Fibroblast of skin of back (primary cell): ENCODE measurements at places on chromosomes 1 and 21.
A peak's percentile ranks its signal among the peaks of the same experiment; 100 is the strongest.

DNA sequence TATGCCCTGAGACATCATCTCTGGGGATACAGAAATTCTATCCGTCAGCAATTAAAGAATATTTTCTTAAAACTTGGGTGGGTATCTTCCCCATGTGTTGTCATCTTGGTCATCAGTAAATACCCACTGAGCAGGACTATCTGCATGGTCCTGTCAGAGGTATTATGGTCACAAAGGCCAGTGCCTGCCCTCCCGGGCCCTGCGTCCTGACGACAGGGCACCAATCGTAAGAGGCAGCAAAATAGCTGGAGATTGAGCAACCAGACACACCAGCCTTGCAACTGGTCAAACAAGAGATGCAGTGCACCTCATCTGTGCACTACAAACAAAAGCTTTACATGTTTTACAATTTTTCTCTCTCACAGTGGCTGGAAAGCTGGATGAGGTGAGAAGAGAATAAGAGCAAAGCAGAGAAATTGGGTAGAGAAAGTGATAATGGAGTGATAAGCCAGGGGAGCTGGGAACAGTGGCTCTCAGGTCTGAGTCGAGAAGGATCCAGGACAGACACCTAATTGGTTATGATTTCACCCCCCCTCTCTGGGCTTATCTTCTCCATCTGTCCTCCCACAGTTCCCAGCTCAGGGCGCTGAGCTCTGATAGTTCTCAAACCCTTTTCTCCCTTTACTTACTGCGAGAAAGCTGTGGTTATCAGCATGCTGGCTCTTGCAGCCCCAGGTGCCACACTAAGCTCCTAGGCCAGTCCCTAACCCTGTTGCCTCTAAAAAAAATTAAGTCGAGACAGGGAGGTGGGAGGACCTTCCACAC, 8.8 kb upstream of the SRP9 start:
- no peak for DNase-seq

- DNase-seq, result no peak
These were observed 49.7 kb upstream of the ACTRT2 start for GRCh38 chr1:2971609-2972008.

- DNase-seq, result no peak
These were observed 20.6 kb downstream of the MKNK1 start for GRCh38 chr1:46583494-46583893.

DNA sequence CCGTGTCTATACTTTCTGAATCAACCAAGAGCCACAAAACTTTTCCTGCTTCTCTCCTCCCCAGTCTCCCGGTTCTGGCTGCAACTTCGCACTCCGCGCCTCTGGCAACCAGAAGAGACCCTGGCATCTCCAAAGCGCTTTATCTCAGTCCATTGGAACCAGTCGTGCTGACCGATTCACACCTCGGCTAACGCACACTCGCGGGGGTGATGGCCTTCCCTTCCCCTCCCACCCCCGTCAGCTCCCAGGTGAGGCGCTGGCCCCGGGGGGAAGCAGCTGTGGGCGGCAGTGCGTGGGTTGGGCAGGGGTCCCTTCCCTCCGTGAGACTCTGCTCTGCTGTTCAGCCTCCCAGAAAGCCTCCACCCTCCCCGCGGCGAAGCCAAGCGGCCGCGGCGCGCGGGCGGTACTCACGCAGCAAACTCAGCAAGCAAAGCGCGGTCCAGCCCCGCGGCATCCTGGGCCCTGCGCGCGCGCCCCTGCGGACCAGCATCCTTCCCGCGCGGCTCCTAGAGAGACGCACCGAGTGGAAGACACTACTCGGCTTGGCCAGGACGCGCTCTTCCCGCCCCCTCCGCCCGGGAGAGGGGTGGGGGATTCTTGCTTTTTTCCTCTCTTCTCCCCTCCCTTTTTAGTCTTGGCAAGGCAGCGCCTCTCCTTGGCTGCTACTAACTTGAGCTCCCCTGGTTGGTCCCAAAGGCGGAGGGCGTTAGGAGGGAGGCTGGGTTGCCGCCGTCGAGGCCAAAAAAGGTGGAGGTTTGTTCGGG, at the start of gene CD34:
Gene CD34 (minus strand): TSS at position 535 of the 764 bp plus-strand sequence. CDS start 45 bp downstream, at position 490.
- DNase-seq, result peak; percentile 17

GRCh38 chr1:47521034-47521881, 83.4 kb downstream of the FOXD2 start:
- peak; percentile 71 for DNase-seq

- DNase-seq, result no peak
These were observed 44.5 kb upstream of the WARS2 start for GRCh38 chr1:119184972-119185371.

DNA sequence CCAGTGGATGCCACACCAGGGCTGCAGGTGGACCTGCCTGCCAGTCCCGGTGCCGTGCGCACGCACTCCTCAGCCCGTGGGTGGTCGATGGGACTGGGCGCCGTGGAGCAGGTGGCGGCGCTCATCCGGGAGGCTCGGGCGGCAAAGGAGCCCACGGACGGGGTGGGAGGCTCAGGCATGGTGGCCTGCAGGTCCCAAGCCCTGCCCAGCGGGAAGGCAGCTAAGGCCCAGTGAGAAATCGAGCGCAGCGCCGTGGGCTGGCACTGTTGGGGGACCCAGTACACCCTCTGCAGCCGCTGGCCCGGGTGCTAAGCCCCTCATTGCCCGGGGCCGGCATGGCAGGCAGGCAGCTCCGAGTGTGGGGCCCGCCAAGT, 1171.8 kb upstream of the B3GALT2 start:
- DNase-seq, result no peak

GRCh38 chr1:174692313-174692712, 244.5 kb downstream of the GPR52 start:
- DNase-seq, result peak; percentile 46

GRCh38 chr1:117567435-117567834, 38.4 kb upstream of the TENT5C start:
- DNase-seq, result no peak

GRCh38 chr21:38816400-38816977, 10.8 kb downstream of the ETS2 start:
- no peak for DNase-seq

- DNase-seq, result no peak
These were observed 146.4 kb downstream of the LRIG2 start for GRCh38 chr1:113219377-113219776.

GRCh38 chr1:221440658-221441057, 301.2 kb downstream of the DUSP10 start:
- peak; percentile 36 for DNase-seq

DNA sequence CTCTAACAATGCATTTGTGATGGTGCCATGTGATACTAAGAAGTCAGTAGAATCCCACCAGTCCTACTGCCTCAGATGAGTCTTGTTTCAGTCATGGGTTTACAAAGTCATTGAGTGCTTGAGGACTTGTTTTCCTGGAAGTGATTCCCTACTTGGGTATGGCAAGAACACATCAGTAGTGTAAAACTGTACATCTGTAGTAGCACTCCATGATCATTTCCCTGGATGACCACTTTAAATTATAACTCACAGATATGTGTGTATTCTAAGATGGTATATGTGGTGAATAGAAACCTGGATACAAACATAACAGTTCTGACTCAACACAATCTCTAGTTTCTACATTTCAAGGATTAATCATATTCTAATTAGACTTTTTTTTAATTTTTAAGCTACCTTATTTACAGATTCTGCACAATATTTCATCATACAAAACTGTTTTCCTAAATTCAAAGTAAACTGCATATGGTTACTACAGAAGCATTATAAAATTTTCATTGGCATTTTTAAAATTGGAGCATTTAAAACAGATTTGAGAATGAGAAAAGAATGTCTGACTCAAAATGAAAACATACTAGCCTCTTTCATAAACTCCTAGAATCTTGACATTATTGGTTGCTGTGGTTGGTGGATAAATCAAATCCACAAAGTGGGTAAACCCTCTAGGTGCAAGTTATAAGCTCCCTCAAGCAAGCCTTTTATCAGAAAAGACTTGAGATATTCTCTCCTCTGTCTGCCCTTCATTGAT, 6.8 kb upstream of the PSMG1 start:
- peak; percentile 82 for DNase-seq

GRCh38 chr1:117388328-117388727, 21.1 kb downstream of the MAN1A2 start:
- no peak for DNase-seq

DNA sequence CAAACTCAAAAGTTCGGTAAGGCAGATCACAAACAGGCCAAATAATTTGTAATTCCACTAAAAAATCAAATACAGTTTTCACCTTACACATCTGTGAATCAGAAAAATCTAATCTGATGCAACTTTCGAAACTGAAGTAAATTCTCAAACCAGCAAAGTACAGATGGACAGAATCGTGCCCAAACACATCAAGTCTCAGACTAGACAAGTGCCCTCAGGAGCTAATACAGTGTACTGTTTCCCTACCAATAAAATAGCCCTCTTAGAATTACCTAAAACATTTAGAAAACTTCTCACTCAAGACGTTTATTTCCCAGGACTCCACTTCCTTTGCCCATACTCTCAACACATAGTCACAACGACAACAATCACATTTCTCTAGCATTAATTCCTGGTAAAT, 134.2 kb downstream of the SMYD2 start:
- no peak for DNase-seq

DNA sequence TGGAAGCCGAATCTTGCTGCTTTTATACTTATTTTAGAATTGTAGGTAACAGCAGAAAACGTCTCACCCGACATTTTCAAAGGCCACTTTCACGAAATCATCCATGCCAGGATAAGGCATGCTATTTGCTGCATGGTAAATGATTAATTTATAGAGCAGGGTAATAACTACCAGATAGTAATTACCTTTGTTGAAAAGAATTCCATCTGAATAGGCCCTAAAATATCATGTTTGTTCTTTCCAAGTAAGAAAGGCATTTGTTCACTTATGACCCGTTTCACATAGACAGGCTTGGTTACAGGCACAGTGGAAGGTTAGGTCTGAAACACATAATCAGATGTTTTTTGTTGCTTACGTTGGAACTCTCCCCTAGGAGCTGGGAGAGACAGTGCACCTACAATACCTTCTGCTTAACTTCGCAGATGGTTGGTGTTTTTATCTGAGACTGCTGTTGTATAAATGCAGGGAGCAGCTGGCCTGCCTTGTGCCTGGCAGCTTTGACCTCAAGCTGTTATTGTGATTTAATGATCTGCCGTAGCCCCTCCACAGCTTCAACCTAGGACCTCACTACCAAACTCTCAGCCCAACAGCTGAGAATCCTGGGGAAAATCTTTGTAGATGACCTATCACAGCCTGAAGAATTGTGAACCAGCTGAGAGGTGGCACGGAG, 1.6 kb downstream of the SLC44A3 start:
- no peak for DNase-seq

DNA sequence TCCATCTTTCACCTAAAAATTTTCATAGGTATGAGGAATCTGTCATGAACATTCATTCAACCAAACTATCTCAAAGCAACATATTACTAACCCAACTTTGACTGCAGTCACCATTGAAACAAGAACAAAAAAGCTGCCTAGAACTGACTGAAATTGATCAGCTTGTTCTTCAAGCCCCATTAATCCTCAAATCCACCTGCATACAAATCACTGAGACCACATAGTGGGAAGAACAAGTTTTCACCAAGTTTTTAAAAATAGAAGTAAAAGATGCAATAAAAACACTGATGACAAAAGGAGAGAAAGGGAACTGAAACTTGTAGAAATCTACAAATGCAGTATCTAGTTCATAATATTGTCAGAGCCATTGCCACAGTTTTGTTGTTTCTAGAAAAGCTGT, 6.1 kb downstream of the SORT1 start:
- DNase-seq, result no peak

DNA sequence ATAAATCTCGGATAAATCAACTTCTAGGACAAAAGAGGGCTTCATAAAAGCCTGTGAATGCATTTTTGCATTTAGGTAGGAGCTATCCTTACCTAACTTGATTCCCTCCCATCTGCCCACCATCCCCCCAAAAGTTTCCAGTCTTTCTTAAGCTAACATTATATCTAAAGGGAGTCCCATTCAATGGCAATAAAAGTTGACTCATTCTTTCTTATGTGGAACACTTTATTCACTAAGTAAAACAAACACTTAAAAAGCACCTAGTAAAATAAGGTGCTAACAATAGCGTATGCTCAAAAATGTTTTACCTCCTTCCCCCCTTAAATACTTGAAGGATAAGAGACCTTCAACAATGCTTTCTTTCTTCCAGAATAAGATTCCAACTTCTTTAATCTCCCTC, 83.8 kb downstream of the GON4L start:
- DNase-seq, result no peak

DNA sequence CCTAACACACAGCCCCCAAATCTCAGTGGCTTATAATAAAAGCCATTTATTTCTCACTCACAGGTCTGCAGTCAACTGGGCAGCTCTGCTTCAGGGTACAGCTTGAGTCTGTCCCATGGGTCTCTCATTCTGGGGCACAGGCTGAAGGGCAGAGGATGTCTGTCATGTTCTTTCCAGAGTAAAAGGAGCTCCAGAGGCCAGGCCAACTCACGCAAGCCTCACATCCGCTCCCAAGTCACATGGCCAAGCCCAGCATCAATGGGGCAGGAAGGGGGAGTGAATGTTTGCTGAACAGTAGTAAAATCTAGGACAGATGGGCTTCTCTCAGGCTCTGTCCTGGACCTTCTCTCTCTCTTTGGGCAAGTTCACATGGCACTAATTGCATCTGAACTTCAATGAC, 7.1 kb upstream of the SSBP3 start:
- DNase-seq, result peak; percentile 79

GRCh38 chr1:155120253-155120652, 7.4 kb upstream of the EFNA1 start:
- no peak for DNase-seq

DNA sequence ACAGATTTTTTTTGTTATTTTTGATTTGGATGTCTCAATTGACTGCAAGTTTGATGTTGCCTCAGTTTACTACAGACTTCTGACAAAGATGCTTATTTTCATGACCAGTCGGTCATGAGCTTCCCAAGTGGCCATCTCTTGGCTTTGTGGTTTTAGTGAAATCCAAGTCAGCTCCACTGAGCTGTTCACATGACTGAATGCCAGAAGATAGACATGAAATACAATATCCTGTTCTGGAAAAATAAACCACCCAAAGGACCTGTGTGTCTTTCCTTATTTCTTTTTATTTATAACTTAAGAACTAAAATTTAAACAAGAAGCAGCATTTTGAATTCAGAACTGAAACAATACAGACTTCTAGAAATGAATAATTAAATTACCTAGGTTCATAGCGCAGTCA, 89.3 kb downstream of the HMCN1 start:
- DNase-seq, result peak; percentile 53

GRCh38 chr1:156372265-156372586, 3.2 kb downstream of the RHBG start:
- DNase-seq, result no peak

- DNase-seq, result no peak
These were observed 175.4 kb upstream of the EDN2 start for GRCh38 chr1:41659903-41660302.

DNA sequence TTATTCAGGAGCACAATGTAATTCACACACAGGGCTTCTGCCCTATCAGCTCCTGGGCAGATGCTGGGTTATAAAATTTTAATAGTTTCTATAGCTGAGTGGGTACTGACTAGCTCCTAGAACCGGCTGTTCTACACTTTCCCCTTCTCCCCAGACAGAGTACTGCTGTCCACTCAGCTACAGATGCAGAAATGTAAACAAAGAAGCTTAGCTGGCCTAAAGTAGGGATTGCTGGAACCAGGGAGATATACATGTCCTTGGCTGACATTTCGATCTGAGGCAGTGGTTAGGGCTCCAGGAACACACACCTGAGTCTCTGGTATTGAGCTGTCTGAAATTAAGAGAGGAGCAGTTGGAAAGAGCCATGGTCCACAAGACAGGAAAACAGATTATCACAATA, 211.5 kb upstream of the USP24 start:
- no peak for DNase-seq

GRCh38 chr1:55896210-55896609, 681.0 kb upstream of the USP24 start:
- DNase-seq, result no peak

GRCh38 chr1:169027607-169028320, 78.7 kb upstream of the ATP1B1 start:
- no peak for DNase-seq

- no peak for DNase-seq
These were observed 206.3 kb downstream of the KIF26B start for GRCh38 chr1:245361065-245361464.
